ENCODE measurements at places on chromosomes 5 and 9.

- no peak for DNase-seq
Measured at GRCh38 chr5:58635416-58635815, 52.5 kb downstream of the RAB3C start.

DNA sequence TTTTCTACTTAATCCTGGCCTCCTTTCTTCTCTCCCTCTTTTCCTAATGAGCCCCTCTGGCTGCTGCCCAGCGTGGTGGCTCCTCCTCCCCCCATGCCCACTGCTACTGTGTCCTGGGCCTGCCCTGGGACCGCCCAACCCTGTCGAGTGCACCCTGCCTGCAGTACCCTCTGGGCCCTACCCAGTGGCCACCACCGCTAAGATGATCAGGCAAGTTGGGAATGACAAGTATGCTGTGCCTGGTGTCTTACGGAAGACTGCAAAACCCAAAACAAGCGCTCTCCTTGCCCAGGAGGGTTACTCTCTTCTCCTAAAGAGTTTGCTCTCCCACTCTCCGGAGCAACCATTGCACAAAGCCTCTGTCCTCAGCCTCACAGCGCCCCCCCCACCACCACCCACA, 273.7 kb downstream of the SYK start:
- no peak for DNase-seq

DNA sequence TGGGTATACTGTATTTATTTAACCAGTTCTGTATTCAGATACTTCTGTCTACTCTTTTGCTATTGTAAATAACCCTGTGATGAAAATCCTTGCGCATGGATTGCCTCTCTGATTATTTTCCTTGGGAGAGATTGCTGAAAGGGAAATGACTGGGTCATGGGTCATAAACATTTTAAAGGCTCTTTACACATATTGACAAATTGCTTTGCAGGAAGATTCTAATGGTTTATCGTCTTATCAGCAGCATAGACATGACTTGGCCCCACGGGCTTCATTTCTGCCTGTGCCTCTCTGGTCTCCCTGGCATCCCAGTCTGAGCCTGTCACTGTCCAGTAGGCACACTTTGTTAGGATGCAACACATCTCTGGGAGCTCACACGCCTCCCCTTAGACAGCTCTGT, 52.3 kb downstream of the RGS3 start:
- DNase-seq, result no peak

DNA sequence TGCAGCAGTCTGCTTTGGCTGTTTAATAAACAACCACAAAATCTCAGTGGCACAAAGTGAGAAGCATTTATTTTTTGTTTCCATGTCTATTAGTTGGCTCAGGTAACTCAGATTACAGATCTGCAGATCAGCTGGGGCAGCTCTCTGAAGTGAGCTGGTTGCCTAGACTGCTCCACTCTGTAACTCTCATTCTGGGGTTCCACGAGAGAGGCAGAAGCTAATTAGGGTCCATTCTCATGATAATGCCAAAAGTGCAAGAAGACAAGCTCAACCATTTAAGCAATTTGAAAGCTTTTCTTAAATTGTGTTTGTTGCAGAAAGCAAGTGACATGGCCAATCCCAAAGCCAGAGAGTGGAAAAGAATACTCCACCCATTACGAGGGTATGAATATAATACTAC, 13.2 kb downstream of the MEIKIN start:
- no peak for DNase-seq

DNA sequence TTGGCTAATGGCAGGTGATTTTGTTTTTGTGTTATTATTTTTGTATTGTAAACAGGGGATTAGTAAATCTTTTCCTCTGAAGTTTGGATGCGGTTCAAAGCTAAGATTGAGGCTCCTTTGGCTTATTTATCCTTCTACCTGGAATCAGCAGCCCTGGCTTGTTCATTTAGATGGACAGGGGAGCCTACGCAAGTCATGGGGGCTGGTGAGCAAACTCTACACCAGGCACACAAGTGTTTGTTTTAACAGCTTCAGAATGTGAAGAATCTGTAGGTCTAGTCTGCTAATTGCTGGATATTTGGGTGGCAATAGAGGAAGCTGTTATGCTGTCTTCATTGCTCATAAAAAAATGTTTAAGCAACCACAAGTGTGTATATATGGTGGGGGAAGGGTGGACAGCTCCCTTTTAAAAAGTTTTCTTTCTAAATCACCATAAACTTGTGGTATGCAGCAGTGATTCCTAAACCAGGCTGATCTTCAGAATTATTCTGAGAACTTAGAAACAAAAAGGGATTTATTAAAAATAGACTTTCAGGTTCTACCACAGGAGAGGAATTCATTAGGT, 20.7 kb downstream of the ZNF462 start:
- DNase-seq, result no peak

- no peak for DNase-seq
Measured at GRCh38 chr9:15843316-15843715, 290.5 kb downstream of the CCDC171 start.

DNA sequence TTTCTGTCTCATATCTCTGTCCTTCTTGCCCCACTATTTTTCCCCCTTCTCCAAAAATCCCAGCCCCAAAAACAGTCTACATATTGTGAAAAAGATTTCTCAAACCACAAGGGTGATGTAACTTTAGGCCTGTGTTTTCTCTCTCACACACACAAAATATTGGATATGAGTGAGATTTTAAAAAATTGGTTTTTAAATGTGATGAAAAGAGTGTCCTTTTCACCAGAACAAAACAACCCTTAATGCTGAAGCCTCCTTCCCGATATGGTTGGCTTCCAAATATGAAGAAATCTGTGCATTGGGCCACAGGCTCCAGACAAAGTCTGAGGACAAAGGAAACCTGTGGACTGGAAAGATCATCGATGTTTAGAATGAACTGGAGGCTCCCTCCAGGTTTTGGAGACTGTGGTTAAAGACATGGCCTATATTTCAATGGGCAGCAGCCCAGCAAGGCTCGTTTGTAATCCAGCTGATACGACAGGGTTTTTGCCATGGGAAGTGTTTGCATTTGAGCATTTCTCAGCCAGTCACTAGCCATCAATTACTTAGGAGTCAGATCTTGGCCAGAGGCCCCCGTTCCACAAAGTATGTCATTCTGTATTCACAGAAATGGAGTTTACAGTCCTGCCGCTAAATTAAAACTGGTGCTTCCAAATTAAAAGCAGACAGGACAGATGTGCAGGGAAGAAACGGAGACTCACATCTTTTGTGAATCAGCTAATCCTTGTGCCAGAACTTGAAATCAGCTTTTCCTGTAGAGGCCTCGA, 546.3 kb downstream of the EBF1 start:
- DNase-seq, result no peak

GRCh38 chr9:136007934-136008692, 46.9 kb upstream of the UBAC1 start:
- no peak for DNase-seq

GRCh38 chr9:8429768-8430167, 630.2 kb upstream of the DMAC1 start:
- DNase-seq, result no peak

GRCh38 chr5:158313733-158314464, 455.0 kb upstream of the CLINT1 start:
- DNase-seq, result no peak

- DNase-seq, result no peak
Measured at GRCh38 chr9:135494791-135495559, 5.5 kb upstream of the MRPS2 start.

All from right atrium auricular region (tissue), 2 donors.